ENCODE measurements at places on chromosomes 1 and 21.

DNA sequence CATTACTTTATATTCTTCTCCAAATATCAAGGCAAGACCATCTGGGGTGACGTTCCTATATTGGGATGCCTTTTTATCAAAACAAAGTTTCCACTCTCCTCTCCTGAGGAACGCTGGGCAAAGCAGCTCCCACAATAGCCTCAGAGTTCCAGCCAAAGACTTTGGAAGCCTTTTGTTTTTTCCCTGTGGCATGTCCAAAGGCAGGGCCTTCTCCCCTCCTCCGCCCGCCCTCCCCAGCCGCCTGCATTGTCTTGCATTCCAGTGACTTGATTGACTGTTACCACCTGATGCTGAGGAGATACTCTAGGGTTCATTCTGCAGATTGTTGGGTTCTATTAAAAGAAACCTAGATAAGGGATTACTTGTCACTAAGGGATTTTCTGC is 43.5 kb downstream of the PROX1 start:
- DNase-seq: no peak

- DNase-seq: peak; percentile 68
Observed at GRCh38 chr1:209989525-209989924, 51.5 kb downstream of the SYT14 start.

DNA sequence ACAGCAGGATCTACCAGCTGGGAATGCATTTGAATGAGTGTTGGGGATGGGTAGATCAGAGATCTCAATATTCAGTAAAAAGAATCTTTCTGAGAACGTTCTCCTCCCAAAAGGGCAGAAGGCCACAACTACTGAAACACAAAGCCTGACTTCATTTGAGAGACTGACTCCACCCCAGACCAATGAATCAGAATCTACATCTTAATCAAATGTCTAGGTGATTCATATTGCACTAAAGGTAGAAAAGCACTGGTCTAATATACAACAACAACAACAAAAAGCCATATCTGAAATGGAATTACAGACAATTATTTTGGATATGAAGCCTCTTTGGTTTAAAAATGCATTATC is 123.9 kb downstream of the SMYD3 start:
- no peak for DNase-seq

GRCh38 chr1:193709607-193710006 is 523.2 kb upstream of the B3GALT2 start:
- DNase-seq: no peak

DNA sequence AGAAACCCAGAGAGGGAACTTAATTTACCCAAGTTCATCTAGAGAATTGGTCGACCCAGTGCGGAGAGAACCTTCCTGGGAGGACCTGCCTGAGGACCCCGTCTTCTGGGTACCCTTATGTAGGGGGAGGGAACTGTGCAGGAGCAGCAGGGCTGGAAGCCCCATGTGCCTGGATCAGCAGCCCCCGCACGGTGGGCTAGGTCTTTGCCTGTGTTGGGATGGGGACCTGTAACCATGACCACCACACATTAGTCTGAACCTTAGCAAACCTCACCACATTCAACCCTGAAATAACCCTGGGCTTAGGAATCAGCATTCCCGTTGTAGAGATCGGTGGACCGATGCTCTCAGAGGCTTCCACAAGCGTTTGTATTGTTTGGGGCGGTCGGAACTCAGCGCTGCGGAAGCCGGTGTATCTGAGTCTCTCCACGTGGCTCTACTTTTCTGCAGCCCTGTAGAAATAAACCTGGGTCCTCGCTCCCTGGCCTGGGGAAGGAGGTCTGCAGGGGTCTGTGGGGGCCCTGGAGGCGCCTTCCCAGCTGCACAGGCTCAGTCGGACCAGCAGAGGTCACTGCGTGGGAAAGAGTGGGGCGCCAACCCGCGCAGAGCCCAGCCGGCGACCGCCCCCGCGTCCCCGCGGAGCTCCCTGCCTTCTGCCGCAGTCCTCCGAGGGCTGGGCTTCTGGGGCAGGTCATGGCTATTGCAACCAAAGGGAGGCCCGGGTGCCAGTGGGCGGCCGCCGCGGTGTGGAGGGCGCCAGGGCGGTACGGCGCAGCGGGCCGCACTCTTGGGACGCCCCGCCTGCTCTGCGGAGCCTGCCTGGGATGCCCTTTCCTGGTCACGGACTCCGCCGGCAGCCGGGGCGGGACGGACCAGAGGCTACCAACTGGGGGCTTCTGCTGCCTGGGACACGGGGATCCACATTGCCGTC is 36.2 kb upstream of the KCNA10 start:
- DNase-seq: no peak

- no peak for DNase-seq
Observed at GRCh38 chr1:56798053-56798471, 21.1 kb downstream of the FYB2 start.

GRCh38 chr1:168907053-168907452 is 178.0 kb upstream of the DPT start:
- no peak for DNase-seq

DNA sequence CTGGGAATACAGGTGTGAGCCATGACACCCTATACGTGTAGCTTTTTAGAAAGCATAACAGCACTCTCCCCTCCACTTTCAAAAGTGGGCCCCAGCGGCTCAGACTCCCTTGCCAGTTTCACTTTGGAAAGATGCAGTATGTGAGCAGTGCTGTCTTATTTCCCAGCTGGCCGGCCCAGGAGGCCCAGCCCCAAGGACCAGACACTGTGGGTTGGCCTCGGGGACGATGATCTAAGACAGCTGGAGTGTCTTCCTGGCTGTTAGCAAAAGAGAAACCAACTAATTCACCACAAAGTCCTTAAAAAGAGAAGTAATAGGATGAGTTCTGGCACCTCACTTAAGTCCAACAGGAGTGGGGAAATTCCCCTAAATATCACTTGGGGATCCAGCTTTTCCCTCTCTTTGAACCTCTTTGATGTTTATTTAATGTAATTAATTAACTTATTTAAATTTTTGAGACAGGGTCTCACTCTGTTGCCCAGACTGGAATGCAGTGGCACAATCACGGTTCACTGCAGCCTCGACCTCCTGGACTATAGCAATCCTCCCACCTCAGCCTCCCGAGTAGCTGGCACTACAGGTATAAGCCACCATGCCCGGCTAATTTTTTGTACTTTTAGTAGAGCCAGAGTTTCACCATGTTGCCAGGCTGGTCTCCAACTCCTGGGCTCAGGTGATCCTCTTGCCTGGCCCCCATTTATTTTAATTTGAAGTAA is 17.6 kb upstream of the CLIC4 start:
- no peak for DNase-seq

Data from NCI-H1105 treated with DMSO at 0.1 percent for 48 hours (cell line).